ENCODE measurements at places on chromosomes 5 and 9.

GRCh38 chr9:8036914-8037524 lies 237.4 kb upstream of the DMAC1 start:
- no peak for DNase-seq

DNA sequence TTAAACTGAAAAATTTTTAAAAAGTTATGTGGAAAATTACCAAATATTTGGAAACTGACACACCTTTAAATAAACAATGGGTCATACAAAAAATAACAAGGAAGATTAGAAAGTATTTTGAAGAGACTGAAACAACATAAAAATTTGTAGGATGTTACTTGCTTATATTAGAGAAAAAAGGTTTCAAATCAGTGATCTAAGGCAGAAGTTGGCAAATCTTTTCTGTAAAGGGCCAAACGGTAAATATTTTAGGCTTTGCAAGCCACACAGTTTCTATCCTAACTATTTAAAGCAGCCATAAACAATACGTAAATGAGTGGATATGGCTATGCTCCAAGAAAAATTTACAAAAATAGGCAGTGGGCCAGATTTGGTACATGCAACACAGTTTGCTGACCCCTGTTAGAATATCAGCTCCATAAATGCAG lies 81.3 kb downstream of the OXCT1 start:
- no peak for DNase-seq

GRCh38 chr5:139808481-139809330 lies 13.1 kb downstream of the PSD2 start:
- no peak for DNase-seq

DNA sequence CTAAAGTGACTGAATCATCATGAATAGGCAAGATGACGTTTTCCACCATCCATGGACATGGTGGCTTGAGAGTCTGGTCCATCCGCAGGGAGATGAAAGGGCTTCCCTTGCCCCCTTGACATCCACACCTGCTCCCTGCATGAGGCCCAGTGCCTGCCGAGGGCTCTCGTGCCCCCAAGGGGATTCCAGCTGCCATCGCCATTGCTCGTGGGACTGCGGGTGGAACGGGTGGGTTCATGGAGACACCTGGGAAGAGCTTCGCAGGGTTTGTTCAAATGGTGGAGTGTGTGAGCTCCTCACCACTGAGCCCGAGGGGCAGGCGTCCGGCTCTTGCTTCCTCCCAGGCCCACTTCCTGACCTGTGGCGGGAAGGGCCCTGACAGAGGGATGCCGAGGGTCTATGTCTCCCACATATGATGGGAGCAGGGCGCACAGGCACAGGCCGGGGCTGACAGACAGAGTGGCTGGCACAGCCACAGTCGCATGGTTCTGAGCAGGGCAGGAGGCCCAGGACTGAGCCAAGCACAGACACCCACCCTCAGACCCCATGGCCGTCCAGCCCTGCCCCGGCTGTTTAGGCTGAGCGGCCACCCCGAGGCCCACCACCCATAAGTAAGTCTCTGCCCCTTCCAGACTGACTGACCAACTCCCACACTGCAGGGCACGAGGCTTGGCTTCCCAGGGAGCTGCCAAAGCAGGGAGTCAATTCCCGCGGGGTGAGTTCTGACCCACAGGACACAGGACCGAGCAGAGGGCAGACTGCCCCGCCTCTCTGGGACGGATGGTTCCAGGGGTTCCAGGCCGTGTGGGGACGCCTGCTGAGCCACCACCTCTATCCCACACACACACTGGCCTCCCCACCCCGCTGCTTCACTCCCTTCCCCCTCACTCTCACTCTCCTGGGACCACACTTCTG lies 70.0 kb upstream of the PPP1R26 start:
- no peak for DNase-seq

DNA sequence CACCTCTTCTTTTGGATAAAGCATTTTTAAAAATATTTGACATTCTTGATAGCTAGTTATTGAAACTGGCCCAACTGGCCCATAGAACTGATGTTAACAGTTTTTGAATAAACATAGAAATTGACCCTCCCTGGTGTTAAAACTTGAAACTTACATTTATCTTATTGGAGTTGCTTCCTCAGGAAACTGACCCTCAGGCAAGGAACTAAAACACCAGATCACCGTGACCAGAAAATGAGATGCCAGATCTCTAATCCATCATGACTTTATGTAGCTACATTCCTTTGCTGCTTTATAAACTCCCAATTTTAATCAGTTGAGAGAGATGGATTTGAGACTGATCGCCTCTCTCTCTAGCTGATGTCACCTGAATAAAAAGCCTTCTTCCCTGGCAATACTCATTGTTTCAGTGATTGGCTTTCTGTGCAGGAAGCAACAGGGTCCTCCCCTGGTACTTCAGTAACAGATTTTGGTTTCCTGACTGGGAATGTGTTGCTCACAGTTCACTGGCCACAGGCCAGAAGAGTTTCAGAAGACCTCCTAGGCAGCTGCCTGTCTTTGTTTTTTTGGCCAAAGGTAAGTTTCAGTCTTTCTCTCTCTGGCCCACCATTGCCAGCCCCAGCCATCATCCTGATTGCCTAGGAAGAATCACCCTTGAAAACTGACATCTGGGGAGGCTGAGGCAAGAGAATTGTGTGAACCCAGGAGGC lies 212.4 kb downstream of the DTWD2 start:
- no peak for DNase-seq

- no peak for DNase-seq
These were observed 49.4 kb downstream of the FNIP1 start for GRCh38 chr5:131747180-131748105.

DNA sequence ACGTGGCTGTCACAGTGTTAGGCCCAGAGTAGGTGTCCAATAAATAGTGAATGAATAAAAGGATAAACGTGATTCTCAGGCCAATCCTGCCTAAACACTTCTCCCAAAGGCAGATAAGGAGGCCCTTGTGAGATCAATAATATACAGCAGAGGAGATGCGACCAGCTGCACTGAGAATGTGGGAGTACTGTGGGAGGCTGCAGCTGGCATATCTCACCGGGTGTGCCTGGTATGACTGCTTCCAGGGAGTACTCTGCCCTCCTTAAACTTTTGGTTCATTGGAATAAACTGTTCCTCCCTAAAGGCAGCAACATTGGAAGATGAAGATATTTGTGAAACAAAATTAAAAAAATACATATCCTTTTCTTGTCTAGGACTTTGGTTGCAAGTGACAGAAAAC lies 57.1 kb upstream of the PTPN3 start:
- no peak for DNase-seq
